ENCODE measurements at places on chromosomes 4 and X.

GRCh38 chr4:174281182-174281737, 2.2 kb downstream of the FBXO8 start:
- no peak for DNase-seq

DNA sequence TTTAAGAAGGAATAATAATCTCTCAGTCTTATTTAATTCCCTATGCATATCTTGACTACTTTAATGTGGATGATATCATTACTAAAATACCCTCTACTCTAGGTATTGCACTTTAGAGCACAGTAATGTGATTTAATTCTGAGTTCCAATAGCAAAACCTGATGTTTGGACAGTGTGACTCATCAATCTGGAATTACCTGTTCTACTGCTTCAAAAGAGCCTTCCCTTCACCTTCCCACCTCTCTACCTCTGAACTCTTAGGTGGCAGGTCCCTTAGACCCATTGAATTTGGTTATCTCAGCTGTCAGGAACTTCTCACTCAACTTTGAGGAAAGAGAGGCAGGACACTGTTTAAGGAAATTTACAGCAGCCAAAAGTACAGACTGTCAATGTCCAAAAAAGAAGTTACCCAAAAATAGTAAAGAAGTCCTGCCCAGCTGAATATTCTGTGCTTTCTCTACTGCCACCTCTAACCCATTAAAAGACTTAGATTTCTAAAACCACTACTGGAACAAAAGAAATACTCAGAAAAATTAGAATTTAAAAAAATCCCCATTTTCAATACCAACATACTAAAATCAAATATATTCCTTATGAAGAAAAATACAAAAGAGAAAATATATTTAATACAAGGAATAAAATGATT, 123.1 kb upstream of the GPM6A start:
- DNase-seq = no peak

DNA sequence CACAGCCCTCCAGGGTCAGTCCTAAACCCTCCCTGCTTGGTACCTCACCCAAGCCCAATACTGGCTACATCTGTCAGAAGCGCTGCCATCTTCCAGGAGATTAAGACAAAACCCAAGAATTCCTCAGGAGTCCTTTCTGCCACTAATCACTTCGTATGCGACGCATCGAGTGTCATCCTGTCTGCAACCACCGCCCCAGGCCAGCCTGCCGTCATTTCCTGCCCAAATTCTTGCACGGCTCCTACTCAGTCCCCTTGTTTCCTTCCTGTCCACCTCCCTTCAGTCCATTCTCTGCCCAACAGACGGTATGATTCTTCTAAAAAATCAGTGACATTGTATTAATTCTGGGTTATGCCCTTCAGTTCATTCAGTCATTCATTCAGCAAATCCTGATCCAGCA, 113.6 kb downstream of the NFKB1 start:
- DNase-seq = no peak

- DNase-seq = no peak
These were observed 22.5 kb upstream of the SLC25A4 start for GRCh38 chr4:185120631-185120946.

DNA sequence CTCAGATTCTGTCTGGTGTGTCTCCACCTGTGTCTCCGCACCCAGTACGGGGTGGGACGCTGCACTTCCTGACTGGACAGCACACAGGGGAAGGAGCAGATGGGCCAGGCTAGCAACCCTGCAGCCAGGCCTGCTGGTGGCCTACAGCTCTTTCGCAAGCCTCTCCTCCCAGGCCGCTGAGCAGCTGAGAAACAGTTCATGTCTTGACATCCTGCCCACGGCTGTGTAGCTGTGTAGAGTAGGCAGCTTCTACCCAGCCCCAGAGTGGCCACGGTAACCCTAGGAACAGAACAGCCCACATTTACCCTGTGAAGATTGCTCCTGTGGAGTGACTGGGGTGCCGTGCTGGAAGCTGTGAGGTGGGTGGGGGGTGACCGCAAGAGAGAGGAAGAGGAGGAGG, 38.9 kb downstream of the CCNQ start:
- no peak for DNase-seq

DNA sequence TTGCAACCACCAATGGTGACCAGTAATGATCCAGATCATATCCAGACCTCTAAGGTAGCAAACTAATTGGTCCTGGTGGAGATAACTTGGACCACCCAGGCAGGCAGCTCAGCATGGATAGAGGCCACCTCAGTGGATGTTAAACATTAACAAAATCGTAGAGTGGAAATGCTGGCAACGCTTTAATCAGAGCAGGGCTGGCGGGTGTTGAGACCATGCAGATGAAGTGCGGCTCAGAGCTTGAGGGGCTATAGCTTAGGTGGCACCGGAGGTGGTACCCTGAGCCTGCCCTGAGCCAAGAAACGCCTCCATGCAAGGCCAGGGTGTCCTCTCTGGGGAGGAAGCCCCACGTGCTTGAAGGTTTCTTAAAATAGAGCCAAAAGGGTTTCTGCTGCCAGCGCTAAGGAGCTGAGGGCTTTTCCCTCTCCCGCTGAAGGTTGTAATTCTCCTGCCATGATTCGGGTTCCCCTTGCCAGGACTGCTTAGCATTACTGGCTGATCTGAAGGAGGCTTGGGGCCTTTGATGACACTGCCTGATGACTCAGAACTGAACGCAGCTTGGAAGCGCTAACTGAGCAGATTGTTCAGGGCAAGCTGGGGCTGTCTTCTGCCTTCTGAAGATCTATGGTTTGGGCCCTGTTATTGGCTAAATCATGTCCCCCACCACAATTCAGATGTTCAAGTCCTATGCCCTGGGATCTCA, 177.8 kb upstream of the ATP6AP2 start:
- DNase-seq = no peak

GRCh38 chr4:13302876-13303275, 181.3 kb downstream of the RAB28 start:
- no peak for DNase-seq

DNA sequence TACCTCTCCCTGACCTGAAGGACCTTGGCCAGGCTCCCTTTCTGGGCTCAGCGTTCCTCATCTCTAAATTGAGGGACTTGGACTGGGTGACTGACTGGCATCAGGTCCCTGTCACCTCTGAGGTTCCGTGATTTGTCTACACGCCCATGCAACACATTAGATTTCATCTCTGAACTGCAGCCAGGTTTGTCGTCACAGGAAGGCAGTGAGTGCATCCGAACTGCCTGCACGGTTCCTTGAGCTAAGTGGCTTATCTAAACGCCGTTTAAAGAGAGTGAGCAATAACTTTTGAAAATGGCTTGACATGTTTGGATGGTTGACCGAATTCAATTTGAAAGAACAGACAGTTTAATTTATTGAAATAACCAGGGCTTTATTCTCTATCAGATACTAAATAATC, 70.1 kb downstream of the PCYT1B start:
- no peak for DNase-seq

- DNase-seq = peak; percentile 48
These were observed 13.0 kb upstream of the SEPSECS start for GRCh38 chr4:25172961-25173915.

DNA sequence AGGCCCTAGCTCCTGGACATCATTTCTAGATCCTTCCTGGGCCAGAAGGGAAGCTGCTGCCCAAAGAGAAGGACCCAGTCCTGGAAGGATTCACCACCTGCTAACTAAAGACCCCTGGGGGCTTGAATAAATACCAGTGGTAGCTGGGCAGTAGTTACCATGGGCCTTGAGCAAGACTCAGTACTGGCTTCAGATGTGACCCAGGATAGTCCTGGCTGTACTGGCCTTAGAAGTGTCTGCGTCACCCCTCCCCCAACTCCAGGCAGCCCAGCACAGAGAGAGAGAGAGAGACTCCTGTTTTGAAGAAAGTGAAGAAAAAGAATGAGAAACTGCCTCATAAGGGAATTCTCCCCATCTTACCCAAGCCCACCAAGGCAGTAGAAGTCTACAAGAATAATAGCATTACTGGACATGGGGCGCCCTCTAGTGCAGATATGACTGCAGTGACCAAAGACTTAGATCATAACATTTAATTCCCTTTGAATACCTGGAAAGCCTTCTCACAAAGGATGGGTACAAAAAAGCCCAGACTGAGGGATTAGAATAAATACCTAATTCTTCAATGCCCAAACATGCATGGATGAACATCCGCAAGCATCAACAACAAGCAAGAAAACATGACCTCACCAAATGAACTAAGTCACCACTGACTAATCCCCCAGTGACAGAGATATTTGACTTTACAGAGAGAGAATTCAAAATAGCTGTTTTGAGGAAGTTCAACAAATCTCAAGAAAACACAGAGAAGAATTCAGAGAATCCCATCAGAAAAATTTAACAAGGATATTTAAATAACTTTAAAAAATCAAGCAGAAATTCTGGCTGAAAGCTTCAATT, 171.8 kb downstream of the HNRNPD start:
- DNase-seq = peak; percentile 78

DNA sequence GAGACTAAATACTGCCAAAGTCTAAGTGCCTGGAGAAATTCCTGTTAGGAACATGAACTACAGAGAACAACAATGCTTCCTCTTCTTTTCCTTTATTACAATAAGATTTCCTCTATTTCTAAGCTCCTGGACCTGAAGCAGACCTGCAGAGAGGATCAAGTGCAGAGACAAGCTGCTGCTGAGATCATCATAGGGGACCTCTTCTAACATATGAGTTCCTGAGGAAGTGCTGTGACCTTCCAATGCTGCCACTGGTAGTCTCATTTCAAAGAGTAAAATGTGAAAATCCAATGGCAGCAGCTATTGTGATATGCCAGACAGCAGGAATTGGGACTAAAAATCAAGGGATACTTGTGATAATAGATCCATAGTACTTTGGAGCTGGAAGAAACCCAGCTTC, 28.0 kb downstream of the CCNG2 start:
- no peak for DNase-seq

DNA sequence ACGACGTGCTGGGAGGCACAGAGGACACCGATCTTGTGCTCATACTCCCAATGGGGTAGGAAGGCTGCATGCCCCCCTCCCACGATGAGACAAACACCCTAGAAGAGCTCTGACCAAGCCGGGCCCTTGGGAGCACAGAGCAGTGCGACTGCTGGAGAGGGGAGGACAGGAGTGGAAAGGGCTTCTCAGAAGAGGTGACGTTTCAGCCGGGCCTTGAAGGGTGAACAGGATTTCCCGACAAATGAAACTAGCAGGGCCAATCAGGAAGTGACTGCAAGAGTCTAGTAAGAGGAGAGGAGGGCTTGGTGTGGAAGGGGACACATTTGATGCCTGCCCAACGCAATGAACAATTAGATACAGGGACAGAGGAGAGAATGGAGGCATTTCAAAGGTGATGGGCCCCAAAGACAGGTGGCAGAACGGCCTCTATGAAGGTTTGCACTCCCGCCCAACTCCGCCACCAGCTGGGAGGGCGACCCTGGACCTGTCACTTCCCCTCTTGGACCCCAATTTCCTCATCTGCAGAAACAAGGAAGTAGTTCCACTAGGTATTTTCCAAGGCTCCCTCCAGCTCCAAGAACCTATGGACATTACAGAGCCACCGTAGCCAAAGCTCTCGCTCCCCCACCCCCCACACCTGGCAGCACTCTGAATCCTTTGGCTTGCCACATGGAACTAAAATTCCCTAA, 3.9 kb downstream of the HCFC1 start:
- no peak for DNase-seq

DNA sequence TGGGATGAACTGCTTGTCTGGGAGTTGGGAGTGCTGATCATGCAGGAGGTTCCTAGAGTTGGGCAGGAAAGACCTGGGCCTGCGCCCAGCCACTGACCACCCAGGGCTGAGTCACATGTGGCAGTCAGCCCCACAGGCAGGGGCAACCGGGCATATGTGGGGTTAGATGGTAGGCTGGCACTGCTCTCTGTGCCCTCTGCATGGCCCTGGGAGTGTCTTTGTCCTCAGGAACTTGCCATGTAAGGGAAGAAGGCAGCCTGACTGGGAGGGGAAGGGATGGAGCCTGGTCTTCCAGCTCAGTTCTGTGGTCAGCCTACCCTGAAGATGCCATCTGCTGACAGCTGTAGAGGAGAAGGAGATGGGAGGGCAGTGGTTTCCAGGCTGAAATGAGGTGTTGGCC, 70.2 kb upstream of the EFNB1 start:
- no peak for DNase-seq

DNA sequence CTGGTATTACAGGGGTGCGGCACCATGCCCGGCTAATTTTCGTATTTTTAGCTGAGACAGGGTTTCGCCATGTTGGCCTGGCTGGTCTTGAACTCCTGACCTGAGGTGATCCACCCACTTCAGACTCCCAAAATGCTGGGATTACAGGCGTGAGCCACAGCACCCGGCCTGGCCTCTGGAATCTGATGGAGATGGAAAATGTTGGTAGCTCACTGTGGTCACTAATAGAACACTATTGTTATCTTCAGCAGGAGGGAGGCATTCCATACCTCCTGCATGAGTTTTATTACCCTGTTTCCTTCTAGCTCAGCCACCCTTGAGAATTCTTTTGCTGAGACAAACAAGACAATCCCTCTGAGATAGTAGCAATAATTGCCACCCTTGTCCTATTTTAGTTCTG, 105.0 kb downstream of the SHROOM3 start:
- DNase-seq = no peak

DNA sequence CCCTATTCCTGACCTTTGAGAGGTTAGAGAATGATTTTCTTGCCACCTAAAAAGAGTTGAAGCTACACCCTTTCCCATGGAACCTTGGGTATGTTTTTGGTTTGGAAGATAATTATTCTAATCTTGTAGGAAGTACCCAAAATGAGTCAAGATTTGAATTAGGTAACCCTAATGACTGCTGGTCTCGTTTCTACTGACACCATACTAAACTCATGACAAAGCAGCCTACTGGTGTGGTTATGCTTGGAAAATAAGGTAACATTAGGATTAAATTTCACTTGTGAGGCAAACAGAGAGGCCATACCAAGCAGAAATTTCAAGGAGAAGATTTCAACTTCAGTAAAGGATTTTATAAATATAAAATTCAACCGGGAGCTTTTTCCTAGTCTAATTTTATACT, 107.9 kb downstream of the FBXW7 start:
- no peak for DNase-seq

- DNase-seq = no peak
These were observed 107.4 kb downstream of the DDIT4L start for GRCh38 chr4:100082852-100083251.

GRCh38 chr4:53557669-53558064, 33.6 kb downstream of the LNX1 start:
- no peak for DNase-seq

- peak; percentile 33 for DNase-seq
These were observed 475.5 kb upstream of the FGF16 start for GRCh38 chrX:76971393-76972376.

GRCh38 chr4:139973015-139973414, 181.0 kb downstream of the MAML3 start:
- DNase-seq = peak; percentile 39

DNA sequence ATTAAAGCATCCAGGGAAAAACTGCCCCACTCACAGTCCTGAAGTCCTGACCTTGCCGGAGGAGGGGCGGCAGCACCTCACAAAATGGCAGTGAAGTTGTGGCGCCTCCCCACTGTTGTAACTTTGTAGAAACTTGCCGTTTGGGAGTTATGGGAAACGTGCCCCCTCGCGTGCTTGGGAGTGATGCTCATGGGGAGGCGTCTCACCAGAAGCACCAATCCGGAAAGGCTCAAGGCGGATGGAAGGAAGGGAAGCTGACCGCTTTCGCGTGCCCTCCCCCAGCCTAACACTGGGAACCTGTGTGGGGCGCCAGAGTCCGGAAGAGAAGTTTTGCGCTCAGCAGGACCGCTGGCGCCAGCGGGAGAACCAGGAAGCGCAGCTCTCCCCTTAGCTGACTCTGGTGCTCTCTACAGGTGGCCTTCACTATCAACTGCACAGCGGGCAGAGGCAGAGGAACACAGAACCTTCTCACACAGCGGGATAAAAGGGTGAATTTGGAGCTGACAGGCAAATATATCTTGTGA, at the start of the genes CT45A10 and SAGE1:
Gene CT45A10 (minus strand): TSS at position 151 of the 524 bp plus-strand sequence. CDS start 8,100 bp downstream, outside the sequence.
Gene SAGE1 (plus strand): TSS at position 423 of the 524 bp plus-strand sequence. CDS start 2,527 bp downstream, outside the sequence.
- no peak for DNase-seq

GRCh38 chr4:25441519-25442117, 64.6 kb downstream of the ANAPC4 start:
- peak; percentile 70 for DNase-seq
